Common myeloid progenitor, CD34-positive (primary cell): ENCODE measurements at places on chromosomes 16 and 17.

DNA sequence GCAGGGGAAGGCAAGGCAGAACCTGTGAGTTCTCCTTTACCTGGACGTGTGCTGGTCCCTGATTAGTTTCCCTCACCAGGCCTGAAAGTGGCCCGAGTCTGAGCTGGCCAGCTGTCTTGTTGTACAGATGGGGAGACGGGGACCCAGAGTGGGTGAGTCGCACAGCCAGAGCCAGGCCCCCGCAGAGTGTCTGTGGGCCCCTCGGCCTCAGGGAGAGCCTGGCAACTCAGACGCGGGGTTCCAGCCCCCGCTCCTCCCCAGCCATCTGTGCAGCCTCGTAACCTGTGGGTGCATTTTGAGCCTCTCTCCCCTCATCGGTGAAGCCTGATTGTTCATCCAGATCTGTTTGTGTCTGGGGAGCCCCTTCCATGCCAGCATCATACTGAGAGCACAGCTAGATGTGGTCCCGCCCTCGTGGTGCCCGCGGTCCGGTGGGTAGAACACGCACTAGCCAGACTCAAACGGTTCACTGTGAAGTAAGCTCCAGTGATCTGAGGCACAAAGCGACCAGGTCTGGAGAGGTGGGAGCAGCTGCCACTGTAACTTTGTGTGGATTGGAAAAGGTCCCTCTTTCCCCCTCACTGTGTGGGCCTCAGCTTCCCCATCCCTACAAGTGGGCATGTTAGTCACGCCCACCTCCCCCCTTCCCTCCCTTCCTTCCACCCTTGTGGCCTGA, 6.0 kb upstream of the NDRG4 start:
- DNase-seq, result no peak

GRCh38 chr17:49899191-49899485, 51.3 kb upstream of the TAC4 start:
- peak; percentile 17 for DNase-seq

GRCh38 chr17:46152423-46152822, 40.8 kb downstream of the KANSL1 start:
- no peak for DNase-seq

GRCh38 chr16:23905027-23905426, 69.2 kb downstream of the PRKCB start:
- DNase-seq, result no peak

GRCh38 chr17:44170499-44171201, at the start of gene ASB16:
ASB16 (plus strand) TSS chr17:44170704; CDS start chr17:44170790, 86 bp downstream.
- no peak for DNase-seq

- DNase-seq, result no peak
These were observed 24.4 kb upstream of the DOC2B start for GRCh38 chr17:205817-206216.

GRCh38 chr16:86697715-86698114, 119.4 kb downstream of the FOXL1 start:
- DNase-seq, result no peak

- DNase-seq, result no peak
These were observed 32.0 kb upstream of the ABCC12 start for GRCh38 chr16:48187779-48188178.

DNA sequence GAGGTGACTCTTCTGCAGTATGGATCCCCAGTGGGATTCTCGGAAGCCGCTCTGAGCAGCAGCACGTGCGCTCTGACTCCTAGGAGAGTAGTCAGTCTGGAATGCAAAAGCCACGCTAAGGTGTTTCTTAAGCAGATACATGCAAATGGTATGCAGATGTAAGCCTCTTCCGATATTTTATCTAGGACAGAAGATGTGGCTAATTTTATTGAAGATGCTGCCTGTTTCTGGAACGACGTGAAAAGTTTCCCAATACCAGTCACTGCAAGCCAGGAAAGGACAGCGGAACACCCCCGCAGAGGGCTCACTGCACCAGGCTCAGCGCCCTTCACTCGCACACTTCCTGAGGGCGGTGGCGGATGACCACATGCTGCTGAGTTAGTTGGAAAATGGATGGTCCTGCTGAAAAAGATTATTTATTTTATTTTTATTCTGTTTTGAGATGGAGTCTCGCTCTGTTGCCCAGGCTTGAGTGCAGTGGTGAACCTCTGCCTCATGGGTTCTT, 10.1 kb downstream of the FADS6 start:
- no peak for DNase-seq

DNA sequence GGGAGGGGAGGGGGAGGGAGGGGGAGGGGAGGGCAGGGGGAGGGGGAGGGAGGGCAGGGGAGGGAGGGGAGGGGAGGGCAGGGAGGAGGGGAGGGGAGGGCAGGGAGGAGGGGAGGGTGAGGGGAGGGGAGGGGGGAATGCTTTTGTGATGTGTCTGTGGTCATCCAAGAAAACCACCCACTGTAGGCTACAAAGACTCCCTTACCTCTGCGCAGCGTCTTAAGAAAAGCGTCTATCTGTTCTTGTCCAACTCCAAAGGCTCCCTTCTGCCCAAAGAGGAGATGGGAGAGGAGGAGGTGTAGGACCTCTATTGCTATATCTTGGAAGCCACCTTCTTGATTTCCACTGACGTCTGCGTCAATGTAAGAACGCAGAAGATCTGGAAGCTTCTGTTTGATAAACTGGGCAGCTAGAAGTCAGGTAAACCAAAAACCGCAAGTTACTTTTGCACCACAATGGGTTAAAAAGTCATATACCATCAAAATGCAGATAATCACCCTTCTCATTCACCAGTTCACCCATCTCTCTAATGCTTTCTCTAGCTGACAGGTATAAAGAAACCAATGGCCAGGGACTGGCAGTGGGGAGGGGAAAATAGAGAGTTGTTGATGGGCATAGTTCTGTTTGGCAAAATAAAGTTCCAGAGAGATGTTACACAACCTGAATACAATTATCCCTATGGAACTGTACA, 43.1 kb downstream of the CNOT1 start:
- no peak for DNase-seq

DNA sequence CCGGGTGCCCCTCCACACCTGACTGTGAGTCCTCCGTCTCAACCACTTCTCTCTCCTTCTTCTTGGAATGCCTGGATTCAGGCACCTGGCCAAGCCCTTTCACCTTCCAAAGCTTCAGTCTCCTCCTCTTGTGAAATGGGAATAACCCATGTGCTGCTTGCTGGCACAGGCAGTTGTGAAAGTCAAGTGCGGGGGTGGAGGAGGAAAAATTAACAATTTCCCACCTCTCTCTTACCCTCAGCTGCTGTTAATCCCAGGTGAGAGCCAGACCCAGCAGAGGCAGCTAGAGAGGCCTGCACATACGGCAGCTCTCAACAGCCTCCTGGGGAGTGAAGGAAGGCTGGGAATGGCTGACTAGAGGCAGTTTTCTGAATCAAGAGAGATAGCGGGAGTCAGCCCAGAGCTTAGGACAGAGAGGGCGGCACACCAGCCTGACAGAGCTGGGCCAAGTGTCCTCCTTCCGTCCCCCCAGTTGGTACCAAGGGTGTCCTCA, 77.9 kb upstream of the LGALS9 start:
- DNase-seq, result no peak

GRCh38 chr16:2155977-2156848, 631 bp downstream of the TRAF7 start:
- peak; percentile 25 for DNase-seq

- no peak for DNase-seq
These were observed 2.6 kb upstream of the RASD1 start for GRCh38 chr17:17498606-17499301.

GRCh38 chr17:67150826-67151225, 94.2 kb downstream of the HELZ start:
- DNase-seq, result no peak

DNA sequence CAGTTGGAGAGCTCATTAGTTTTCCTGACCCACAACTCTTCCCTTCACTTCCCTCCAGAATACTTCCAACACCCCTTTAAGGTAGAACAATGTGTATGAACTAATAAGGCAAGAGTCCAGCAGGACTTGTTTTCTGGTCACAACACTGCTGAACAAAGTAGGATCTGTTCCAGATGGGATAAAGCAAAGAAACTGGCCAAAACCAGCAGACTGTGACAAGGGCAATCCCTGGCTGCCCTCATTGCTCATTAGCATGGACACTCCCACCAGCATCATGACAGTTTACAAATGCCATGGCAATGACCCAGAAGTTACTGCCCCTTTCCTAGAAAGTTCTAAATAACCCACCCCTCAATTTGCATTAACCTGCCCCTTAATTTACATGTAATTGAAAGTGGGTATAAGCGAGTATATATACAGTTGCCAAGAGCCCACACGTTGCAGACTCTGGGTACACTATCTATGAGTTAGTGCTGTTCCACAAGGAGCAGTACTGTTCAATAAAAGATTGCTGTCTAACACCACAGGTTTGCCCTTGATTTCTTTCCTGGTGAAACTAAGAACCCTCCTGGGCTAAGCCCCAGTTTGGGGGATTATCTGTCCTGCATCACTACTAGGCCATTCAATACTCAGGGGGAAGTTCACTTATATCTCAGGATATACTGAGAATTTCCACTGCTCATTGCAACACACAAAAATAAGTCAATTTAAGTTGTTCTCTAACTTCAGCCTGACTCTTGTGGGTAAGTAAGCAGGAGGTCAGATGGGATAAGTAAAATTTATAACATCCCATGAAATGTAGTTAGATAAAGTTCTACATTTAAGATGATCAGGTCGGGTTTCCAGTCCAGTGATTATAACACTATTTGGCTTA, 82.3 kb downstream of the SSH2 start:
- DNase-seq, result no peak

GRCh38 chr16:30430428-30430970, 669 bp upstream of the DCTPP1 start:
- DNase-seq, result no peak

DNA sequence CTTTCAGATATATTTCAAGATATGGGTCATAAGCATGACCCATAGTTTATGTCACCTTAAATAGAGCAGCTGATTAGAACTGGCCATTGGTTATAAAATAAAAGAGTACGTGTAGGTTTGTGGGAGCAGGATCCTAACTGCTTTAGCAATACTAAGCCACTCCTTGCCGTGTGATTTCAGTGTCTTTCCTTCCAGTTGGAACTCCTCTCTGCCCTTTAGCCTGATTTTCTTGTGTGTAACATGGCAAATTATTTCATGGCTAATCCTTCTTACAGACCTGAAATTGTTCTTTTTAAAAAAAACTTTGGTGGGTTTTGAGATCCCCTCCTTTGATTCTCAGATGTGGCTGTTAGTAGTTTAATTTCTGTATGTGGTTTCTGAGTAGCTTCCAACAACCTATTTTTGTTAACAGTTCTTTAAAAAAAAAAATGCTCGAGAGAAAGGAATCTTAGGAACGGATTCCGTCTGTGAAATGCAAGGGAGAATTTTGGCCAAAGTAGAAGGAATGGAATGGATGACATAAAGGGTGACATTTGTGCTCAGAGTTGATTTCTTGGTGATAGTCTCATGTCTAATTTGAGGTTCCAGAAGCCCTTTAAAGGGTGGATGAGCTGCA, 39.9 kb downstream of the DHRS7B start:
- DNase-seq, result no peak

- DNase-seq, result no peak
These were observed 144.5 kb downstream of the FTO start for GRCh38 chr16:53848277-53848942.

DNA sequence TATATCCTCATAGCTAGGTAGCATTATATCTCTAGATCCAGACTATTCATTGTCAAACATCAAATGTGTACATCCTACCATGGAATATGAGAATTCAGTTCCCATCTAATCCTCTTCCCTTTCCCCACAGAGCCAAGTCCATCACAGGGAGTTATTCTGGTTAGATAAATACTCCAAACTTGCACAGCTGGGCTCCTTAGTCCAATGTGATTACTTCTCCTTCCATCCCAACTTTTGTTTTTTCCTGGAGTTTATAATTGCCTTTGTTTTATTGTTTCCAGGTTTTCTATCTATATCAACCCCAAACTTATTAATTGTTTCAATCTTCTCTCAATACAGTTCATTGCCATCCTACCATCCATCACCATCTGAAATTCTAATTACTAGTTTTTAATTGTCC, 59.9 kb downstream of the MYH11 start:
- no peak for DNase-seq

DNA sequence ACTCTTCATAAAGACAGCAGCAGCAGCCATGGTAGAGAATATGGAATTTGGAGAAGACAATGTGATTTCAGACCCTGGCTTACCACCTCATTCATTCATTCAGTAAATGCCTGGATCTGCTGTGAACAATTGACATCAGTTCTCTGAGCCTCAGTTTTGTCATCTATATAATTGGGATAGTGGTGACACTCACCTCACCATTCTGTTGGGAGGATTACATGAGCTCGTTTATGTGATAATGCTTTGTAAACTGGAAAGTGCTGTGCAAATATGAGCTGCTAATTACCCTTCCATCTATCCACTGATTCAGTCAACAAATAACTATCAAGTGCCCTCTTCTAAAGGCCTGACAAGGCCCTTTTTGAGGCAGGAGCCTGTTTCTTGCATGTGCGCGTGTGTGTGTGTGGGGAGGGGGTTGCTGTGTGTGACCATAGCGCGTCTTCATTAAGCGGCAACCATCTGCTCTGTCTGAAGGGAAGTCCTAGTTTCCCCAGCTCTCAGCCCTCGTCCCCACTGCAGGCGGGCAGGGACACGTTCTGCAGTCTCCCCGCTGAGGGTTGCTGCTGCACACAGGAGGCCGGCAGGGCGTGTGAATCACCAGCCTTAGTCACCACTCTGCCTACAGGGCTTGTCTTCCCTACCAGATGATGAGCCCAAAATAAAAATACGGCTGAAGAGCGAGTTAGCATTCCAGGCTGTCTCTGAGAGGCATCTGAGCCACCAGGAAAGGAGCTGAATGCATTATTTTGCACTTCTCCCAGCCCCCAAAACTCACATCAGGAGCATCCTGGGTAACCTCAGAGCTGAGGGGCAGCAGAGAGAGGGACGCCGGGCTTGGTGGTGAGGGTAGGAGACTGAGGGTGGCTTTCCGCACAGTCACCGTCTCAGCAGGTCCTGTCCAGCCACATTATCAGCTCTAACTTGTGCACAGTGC, 19.9 kb downstream of the ARL4D start:
- peak; percentile 82 for DNase-seq

DNA sequence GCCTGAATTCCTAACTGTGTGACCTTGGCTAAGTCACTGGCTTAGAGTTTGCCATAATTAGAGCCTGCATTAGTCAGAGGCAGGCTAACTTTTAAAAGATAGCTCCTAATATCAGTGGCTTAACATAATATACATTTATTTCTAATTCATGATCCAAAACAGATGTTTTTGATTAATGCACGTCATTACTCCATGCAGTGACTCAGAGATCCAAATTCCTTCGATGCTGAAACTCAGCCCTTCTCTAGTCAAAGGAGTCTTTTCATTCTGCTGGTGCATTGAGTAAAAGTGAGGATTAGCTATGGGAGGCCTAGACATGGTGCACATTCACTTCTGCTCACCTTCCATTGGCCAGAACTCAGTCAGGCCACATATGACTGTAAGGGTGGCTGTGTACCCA, 49.8 kb downstream of the IRX3 start:
- no peak for DNase-seq

DNA sequence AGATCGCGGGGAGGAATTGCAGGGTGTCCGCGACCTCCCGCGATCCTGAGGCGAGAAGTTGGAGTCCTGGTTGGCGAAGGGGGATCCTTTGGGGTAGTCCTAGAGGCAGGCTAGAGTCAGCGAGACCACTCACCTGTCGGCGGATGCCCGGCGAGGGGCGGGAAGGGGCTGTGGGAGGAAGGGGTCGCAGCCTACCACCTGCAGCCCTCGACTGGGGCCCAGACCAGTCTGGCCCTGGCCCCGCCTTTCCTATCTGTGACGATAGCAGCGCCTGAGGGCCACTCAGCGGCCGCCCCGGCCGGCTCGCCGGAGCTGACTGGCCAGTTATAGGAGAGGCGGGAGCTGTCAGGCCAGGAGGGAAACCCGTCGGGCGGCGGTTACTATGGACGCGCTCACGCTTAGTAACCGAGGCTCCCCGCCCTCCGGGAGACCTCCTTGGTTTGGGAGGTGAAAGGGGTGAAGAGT, at the start of gene TEKT3:
TSS of gene TEKT3 (minus strand) at position 213 of the 465 bp plus-strand sequence. CDS start 10,012 bp downstream, outside the sequence.
- DNase-seq, result peak; percentile 37
